Thymus (tissue), 14 donors: ENCODE measurements at places on chromosomes 2 and 18.

- DNase-seq = no peak
- H3K27ac ChIP-seq = no peak overlapping the region
- H3K4me3 ChIP-seq = no peak overlapping the region
- no peaks in the 10 kb centered on the region for H3K27me3 ChIP-seq
- peaks cover 49% of the 10 kb centered on the region for H3K4me1 ChIP-seq
These were observed 91.2 kb upstream of the ALPP start for GRCh38 chr2:232287316-232287715.

DNA sequence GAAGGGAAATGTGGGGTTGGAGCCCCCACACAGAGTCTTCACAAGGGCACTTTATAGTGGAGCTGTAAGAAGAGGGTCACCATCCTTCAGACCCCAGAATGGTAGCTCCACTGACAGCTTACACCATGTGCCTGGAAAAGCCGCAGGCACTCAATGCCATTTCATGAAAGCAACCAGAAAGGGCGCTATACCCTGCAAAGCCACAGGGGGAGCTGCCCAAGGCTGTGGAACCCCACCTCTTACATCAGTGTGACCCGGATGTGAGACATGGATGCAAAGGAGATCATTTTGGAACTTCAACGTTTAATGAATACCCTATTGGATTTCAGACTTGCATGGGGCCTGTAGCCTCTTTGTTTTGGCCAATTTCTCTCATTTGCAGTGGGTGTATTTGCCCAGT lies 694.7 kb downstream of the CBLN2 start:
- no peaks in the 10 kb centered on the region for H3K4me1 ChIP-seq
- no peaks in the 10 kb centered on the region for H3K36me3 ChIP-seq
- DNase-seq = no peak

DNA sequence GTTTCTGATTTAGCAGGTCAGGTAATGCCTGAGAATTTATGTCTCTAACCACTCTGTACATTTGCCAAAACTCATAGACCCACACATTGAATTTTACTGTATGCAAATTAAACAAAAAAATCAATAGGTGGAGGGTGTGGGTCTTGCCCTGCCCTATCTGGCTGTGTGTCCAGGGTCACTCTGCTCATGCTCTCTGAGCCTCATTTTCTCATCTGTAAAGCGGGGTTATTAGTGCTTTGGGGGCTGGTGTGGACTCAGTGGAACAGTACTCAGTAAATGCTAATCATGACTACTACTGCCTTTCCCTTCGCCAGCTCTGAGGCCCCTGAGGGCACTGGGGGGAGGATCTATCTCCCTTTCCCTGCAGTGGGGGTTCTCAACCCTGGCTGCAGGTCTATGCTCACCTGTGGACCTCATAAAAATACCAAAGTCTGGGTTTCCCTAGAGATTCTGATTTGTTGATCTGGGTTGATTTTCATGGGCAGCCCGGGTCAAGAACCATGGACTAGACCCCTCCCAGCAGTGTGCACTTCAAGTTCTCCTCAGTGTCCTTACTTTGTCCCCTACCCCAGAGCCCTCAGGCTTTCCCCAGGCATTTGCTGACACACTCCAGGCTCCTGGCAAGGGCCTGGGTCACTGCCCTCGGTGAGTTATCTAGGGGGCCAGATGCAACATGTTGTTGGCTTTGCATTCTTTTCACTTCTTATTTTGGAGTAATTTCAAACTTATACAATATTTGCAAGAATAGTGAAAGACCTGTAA lies 27.5 kb downstream of the MTHFD2 start:
- DNase-seq = no peak
- H3K27ac ChIP-seq = no peak overlapping the region
- no peak overlapping the region for H3K4me3 ChIP-seq
- no peaks in the 10 kb centered on the region for H3K27me3 ChIP-seq
- H3K36me3 ChIP-seq = no peaks in the 10 kb centered on the region
- H3K4me1 ChIP-seq = no peaks in the 10 kb centered on the region

- peaks cover 2% of the 10 kb centered on the region for H3K4me1 ChIP-seq
- no peak overlapping the region for H3K4me3 ChIP-seq
- no peak for DNase-seq
- H3K36me3 ChIP-seq = peaks cover 13% of the 10 kb centered on the region
These were observed 174.3 kb downstream of the FAM210A start for GRCh38 chr18:13551841-13552733.

DNA sequence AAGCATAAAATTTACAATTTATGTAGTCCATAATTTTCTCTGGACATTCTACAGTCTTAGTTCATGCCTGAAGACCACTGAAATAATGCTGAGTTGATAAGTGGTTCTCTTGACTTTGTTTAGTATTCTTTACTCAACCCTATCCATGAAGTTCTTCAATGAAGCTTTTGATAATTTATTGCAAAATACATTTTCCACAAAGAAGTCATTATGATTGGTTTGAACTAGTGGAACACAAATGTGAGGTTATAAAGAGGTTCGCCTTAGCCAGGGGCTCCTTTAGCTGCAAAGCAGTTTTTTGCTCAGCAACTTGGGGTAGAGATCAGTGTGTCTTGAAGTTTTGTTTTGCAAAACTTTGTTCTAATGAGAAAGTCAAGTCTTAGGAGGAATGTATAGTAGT lies 5.9 kb downstream of the BCL2L11 start:
- peaks cover 28% of the 10 kb centered on the region for H3K36me3 ChIP-seq
- no peak for DNase-seq
- peaks cover 3% of the 10 kb centered on the region for H3K4me1 ChIP-seq
- no peak overlapping the region for H3K27ac ChIP-seq

DNA sequence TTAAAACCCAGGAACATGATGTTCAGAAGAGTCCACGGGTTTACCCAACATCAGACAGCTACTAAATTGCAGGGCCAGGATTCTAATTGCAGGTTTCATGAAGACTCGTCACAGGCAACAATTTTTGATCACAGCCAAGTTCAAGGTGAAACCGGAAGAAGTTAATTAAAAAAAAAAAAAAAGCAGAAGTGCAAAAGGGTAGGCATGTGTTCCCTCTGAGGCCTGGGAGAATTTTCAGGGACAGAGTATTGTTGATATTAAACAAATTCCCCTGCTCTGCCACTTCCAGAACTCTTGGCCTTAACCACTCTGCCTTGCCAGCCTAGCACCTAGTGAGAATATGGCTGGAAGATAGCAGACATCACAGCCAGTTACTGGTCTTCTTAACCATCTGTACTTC lies 99.4 kb upstream of the TRIB2 start:
- H3K27ac ChIP-seq = no peak overlapping the region
- H3K4me3 ChIP-seq = no peak overlapping the region
- no peaks in the 10 kb centered on the region for H3K27me3 ChIP-seq
- no peak for DNase-seq

DNA sequence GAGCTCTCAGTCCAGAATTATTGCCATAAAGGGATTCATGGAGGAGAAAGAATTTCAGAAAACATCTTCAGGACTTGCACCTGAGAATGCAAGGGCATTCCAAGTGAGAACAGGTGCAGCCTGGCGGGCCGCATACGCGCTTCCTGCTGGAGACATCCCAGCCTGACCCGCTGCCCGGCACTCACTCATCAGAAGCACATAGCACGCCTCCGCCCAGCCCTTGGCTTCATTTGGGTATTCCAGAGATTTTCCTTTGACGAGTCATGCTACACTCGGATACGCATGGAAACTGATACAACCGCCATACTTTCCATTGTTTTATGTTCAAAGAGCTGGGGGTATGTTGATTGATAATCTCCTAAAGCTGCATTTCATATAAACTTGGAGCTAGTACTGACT lies 228.0 kb upstream of the ID2 start:
- H3K27ac ChIP-seq = no peak overlapping the region
- H3K36me3 ChIP-seq = no peaks in the 10 kb centered on the region
- H3K4me3 ChIP-seq = no peak overlapping the region
- DNase-seq = no peak
- peaks cover 13% of the 10 kb centered on the region for H3K4me1 ChIP-seq

DNA sequence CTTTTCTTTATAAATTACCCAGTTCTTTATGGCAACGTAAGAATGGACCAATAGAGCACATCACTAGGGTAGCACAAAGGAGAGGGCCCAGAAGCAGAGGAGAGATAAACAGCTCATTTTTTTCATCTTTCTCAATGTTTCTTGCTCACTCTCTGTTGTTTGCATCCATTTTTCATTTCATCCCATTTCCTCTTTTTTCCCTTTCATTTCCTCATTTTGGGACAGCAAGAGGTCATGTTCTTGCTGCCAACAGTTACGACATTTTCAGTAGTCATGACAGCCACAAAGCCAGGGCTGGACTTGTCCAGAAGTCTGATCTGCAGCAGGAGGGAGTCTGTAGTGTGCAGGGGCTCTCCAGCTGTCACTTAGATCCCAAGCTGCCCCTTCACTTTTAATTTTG lies 52.7 kb upstream of the CYP1B1 start:
- H3K27ac ChIP-seq = no peak overlapping the region
- H3K36me3 ChIP-seq = no peaks in the 10 kb centered on the region
- no peaks in the 10 kb centered on the region for H3K27me3 ChIP-seq
- DNase-seq = no peak
- no peaks in the 10 kb centered on the region for H3K4me1 ChIP-seq
- no peak overlapping the region for H3K4me3 ChIP-seq

DNA sequence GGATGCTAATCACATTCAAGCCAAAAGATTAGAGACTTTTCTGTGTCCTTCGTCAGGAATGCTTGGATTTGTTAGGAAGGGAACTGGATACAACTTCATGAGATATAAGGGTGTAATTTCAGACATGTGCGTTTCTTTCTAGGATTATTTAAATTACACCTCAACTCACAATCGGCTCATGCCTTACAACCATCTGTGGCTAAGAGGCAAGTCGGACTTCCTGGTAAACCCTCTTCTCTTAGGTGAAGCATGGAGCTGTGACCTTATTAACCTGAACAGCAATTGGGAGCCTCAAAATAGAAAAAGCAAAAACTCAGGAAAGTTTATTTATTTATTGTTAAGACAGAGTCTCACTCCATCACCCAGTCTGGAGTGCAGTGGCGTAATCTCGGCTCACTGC lies 61.8 kb downstream of the SEMA4F start:
- DNase-seq = no peak

DNA sequence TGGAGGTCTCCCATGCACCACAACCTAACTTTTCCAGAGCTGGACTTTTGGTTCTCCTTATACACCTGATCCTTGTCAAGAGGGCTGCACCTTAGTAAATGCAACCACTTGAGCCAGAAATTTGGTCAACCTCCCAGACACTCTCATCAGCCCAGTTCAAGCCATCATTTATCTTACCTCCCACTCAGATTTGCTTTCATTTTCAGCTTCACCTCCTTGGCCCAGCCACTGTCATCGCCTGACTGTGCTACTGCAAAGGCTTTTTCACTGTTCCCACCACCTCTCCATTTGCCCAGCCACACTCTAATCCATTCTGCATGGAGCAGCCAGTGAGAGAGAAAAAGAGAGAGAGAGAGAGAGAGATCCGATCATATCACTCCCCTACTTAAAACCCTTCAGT lies 112.4 kb upstream of the DDX18 start:
- no peaks in the 10 kb centered on the region for H3K27me3 ChIP-seq
- H3K4me3 ChIP-seq = no peak overlapping the region
- no peak overlapping the region for H3K27ac ChIP-seq

DNA sequence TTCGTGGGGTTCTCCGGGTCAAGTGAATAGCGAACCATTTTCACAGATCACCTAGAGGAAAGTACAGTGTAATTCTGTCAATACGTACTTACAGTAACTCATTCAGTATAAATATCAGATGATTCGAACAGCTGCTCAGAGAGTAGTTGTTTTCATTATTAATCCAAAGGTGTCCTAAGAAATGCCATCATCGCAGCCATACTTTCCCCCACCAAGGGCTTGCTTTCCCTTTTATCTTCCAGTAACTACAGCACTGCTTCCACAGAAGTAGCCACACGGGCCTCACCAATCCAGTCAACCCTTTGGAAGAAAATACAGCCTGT lies 4.5 kb upstream of the C18orf32 start:
- H3K4me3 ChIP-seq = peak overlapping the region; percentile 93
- H3K27me3 ChIP-seq = no peaks in the 10 kb centered on the region
- H3K4me1 ChIP-seq = peaks cover 10% of the 10 kb centered on the region
- H3K27ac ChIP-seq = peak overlapping the region; percentile 83

- H3K4me3 ChIP-seq = no peak overlapping the region
- H3K27ac ChIP-seq = no peak overlapping the region
- H3K36me3 ChIP-seq = no peaks in the 10 kb centered on the region
- no peaks in the 10 kb centered on the region for H3K27me3 ChIP-seq
- no peak for DNase-seq
- H3K4me1 ChIP-seq = no peaks in the 10 kb centered on the region
These were observed 1783.9 kb downstream of the SUCLG1 start for GRCh38 chr2:82675186-82675585.

- no peaks in the 10 kb centered on the region for H3K36me3 ChIP-seq
- H3K27me3 ChIP-seq = no peaks in the 10 kb centered on the region
- H3K4me1 ChIP-seq = no peaks in the 10 kb centered on the region
- DNase-seq = no peak
- no peak overlapping the region for H3K4me3 ChIP-seq
These were observed 21.0 kb upstream of the GLS start for GRCh38 chr2:190859347-190860297.

DNA sequence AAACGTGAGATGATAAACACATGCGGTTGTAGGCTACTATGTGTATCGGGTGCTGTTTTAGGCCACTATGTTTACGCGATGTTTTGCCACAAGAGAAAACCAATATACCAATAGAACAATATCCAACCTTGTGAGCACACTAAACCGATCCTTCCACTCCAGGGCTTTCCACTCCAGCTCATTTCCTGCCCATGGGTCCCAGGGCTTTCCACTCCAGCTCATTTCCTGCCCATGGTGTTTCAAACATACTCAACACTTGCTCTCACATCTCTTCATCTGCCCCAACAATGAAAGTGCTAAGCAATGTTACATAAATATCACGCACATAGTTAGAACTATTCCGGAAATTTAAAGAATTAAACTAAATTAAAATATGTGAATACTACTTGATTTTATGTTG lies 80.0 kb downstream of the EPB41L3 start:
- H3K27me3 ChIP-seq = no peaks in the 10 kb centered on the region
- no peaks in the 10 kb centered on the region for H3K36me3 ChIP-seq
- H3K27ac ChIP-seq = no peak overlapping the region
- no peak for DNase-seq
- H3K4me3 ChIP-seq = no peak overlapping the region
- H3K4me1 ChIP-seq = no peaks in the 10 kb centered on the region

DNA sequence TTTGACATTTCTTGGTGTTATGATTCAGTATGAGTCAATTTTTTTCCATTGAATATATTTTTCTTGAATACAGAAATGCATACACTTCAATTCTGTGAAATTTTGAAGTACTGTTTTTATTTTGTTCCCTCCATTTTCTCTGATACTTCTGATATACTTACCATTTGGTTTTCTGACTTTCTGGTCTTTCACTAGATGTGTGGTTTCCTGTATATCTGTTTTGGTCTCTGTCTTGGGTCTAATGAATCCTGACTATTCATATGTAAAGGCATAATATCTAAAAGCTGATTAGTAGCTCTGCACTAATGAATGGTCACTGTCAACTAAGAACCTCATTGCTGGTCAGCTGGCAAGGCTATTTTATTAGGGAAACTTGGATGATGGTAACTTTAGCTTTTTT lies 345.6 kb downstream of the GRB14 start:
- H3K27ac ChIP-seq = no peak overlapping the region
- no peaks in the 10 kb centered on the region for H3K36me3 ChIP-seq
- H3K4me1 ChIP-seq = no peaks in the 10 kb centered on the region
- H3K4me3 ChIP-seq = no peak overlapping the region
- DNase-seq = no peak
